ENCODE measurements at places on chromosomes 2 and 18.
A peak's percentile ranks its signal among the peaks of the same experiment; 100 is the strongest.

DNA sequence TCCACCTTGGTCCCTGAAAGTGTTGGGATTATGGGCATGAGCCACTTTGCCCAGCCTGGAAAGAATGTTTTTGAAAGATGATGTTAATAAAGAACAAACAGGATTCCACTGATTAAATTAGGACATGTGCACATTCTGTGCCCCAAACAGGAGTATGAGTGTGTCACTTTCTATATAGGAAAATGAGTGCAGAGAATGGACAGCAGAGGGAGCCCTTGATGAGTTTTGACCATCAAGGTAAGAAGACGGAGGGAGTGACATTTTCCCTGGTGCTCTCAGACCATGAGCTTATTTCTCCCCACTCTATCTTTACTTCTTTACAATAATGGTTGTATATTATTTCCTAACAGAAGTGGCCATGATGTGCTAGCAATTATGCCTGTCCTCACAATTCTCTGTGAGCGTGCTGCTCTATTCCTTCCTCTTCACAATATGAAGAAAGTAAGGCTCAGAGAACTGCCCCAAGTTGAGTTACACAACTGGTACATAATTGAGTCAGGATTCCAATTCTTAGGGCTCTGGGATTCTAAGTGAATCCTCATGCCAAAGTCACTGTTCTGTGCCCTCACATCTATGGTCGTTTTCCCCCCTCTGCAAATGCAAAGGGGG, 20.6 kb downstream of the RPL37A start:
- DNase-seq = peak; percentile 89

GRCh38 chr2:10830641-10831399, 18.2 kb upstream of the PDIA6 start:
- no peak for DNase-seq

- peak; percentile 94 for DNase-seq
Observed at GRCh38 chr2:96251721-96252292, 14.0 kb downstream of the TMEM127 start.

GRCh38 chr2:237547841-237548416, 18.4 kb upstream of the PRLH start:
- DNase-seq = no peak

GRCh38 chr2:197297772-197298318, 12.7 kb downstream of the ANKRD44 start:
- no peak for DNase-seq

DNA sequence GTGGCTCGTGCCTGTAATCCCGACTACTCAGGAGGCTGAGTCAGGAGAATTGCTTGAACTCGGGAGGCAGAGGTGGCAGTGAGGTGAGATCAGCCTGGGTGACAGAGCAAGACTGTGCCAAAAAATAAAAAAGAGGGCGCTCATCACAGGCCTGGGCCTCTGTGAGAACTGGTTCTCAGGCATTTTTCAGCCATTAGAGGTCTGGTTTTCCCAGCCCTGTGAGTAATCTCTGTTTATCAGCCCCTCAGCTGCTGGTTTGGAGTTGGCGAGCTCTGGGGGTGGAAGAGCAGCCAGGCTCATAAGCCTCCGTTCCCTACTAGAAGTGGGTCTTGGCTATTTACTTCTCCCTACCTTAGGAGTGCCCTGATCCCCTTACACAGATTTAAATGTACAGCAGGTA, 53.1 kb downstream of the CHRNA1 start:
- peak; percentile 32 for DNase-seq

DNA sequence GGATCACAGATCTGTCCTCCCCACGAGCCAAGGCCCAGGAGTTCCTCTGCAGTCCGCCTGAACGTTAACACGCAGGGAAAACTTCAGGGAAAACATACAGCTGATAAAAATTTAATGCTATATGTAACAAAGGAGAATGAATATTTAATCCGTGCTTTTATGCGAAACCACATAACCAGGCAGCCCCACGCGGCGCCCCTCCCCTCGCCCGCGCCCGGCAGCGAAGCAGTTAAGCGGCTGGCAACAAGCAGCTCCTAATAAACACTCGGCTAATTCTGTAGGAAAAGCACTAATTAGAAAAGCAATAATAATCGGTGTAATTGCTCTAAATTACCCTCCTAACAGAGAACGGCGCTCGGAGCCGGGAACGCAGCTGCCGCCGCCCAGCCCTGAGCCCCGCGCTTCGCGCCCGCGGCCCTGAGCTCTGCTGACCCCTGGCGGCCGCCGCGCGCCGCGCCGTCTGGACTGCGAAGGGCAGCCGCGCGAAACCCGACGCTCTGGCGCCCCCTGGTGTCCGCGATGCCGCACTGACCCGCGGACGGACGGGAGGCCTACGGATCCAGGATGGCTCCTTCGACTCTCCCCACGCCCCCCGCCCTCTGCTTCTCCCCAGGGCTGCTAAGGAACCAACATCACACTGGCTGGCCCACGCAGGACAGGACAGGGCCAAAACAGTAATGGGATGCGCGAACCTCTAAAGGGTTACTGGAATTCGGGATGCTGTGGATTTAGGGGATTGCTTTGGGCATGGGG, 181.4 kb downstream of the SMAD2 start:
- peak; percentile 56 for DNase-seq

DNA sequence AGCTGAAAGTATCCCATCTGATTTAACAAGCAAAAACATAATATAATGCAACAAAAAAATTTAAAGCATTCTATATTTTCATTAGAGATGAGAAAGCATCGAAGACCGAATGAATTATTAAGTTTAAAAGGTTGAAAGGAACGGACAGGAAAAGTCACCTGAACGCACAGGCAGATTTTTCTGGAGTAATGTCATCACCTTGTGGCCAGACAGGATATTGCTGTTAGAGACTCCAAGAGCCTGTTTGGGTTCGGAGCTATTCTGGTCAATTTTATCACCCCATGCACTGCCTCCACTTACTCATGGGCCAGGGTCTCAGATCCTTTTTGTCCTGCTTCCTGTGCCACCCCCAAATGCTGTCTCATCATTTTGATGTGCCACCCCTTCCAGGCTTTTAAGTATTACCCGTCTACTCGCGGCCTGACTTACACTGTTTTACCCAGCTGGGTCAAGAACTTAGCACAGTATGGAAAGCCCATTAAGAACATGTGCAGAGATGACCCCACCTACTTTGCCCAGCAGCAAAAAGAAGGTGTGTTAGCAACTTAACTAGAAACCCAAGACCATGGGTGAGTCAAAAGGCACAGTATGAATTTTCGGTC, 27.3 kb downstream of the GKN2 start:
- DNase-seq = peak; percentile 75

DNA sequence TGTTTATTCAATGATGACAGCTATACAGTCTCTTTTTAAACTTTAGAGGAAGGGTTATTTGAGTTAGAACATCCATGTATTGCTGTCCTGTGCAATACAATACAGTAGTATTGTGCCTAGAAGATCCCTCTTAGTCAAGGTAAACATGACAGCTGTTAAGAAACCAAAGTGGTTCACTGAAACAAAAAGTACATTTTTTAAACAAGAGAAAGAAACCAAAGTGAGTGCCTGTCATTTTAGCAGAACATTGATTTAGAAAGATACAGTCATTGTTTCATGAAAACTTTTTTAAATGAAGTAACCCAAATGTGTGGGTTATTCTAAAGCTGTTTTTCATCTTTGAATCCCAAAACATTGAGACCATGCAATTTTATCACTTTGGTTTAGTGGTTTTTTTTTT, 15.5 kb downstream of the ITPRID2 start:
- no peak for DNase-seq

GRCh38 chr2:70442301-70443077, 111.1 kb downstream of the TGFA start:
- no peak for DNase-seq

- no peak for DNase-seq
Observed at GRCh38 chr2:20668871-20669475, 2.0 kb downstream of the GDF7 start.

DNA sequence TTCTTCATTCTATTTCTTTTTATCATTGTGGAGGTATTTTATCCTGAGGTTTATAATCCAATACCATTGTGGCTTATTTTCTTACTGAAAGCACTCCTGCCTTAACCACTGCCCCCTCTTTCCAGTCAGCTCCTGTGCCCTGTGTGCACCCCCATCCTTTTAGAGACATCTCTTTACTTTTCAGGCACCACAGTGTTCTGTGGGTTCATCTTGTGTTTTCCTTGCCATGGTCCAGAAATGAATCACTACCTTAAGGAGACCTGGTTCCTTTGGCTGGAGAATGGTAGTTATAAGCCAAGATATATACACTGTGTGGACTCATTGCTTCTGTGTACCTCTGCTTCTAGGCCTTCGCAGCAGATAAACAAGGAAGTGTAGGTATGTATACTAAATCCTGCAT, 278.3 kb downstream of the PTGR3 start:
- DNase-seq = peak; percentile 11

DNA sequence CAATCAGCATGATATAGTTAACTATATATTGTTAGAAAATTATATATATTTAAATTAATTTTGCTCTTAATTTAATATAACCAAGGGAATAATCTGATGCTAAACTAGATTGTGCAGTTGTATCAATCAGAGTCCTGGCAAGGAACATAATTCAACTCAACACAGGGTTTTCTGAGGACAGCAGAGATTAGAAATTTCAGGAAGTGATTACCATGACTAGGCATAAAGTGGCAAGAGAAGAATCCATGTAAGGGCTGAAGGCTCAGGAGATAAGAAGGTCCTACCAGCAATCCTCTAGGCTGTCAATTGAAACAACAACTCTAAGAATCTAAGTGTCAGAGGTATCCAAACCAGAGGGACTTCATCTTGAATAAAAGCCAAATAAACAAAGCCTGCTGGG, 807.8 kb downstream of the DSC3 start:
- DNase-seq = no peak

GRCh38 chr2:196968516-196968915, 42.0 kb upstream of the PGAP1 start:
- no peak for DNase-seq

Measured in cardiac fibroblast (primary cell).